ENCODE measurements at places on chromosomes 5 and 9. TPM values are rescaled to one million over a fixed set of nuclear protein-coding genes. Genes with fewer than 3 reads are reported as not detected.

C5orf63 gene
- 16.8 TPM for polyA plus RNA-seq

GRCh38 chr5:171855798-171856763 lies 70.5 kb downstream of the SMIM23 start:
- DNase-seq, result no peak

- DNase-seq, result no peak
These were observed 158.6 kb downstream of the RFX3 start for GRCh38 chr9:3367185-3367584.

- no peak for DNase-seq
These were observed 812.0 kb downstream of the CDH18 start for GRCh38 chr5:19175776-19176570.

Measured in muscle of arm (tissue), 14 donors.